Ovary (tissue), 10 donors: ENCODE measurements at places on chromosomes 6 and 20.
A peak's percentile ranks its signal among the peaks of the same experiment; 100 is the strongest.

DNA sequence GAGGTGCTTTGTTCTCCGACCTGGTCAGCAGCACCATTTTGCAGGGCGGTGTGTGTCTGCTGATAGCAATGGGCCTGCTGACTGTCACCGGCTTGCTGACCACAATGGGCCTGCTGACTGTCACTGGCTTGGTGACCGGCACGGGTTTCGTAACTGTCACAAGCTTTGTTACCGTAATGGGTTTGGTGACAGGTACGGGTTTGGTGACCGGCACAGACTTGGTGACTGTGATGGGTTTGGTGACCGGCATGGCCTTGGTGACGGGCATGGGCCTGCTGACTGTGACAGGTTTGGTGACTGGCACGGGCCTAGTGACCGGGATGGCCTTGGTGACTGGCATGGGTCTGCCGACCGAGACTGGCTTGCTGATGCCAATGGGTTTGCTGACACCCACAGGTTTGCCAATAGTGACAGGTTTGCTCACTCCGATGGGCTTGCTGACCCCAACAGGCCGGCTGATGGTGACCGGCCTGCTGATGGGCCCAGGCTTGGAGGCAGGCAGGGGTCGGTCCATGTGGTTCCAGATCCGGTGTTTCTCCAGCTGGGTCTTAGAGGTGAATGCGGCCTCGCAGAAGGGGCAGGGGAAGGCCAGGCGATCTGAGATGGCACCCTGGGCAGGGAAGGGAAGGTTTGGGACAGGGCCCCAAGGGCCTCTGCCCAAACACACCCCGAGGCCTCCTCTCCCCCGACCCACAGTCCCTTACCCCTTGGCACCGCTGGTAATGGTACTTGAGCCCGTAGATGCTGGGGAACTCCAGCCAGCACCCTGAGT, 3.4 kb downstream of the ZNF512B start:
- peak; percentile 22 for DNase-seq

DNA sequence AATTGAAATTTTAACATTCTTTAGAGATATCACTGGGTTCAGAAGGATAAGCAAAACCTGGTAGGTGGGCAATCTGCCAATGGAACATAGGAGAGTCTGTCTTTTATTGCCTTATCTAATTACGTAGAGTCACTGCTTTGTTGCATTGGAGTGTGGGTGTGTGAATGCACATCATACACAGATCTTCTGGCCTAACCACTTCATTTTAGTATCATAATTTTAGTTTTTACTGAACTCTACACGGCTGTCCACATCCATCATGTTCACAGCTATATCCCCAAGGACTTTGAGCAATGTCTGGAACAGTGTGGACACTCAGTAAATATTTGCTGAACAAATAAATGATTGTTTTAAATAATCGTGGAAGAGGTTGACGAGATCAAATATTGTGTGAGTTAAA, 104.6 kb upstream of the AKIRIN2 start:
- no peak for DNase-seq

GRCh38 chr6:38512211-38512610, 127.5 kb downstream of the BTBD9 start:
- DNase-seq, result no peak

- no peak for DNase-seq
Measured at GRCh38 chr6:15327271-15327670, 81.4 kb downstream of the JARID2 start.

GRCh38 chr20:51036827-51037531, 14.1 kb upstream of the KCNG1 start:
- DNase-seq, result no peak

- DNase-seq, result no peak
Measured at GRCh38 chr6:71349395-71349794, 60.8 kb downstream of the OGFRL1 start.

- no peak for DNase-seq
Measured at GRCh38 chr20:40767615-40767924, 78.5 kb upstream of the MAFB start.

GRCh38 chr6:56890683-56891429, 64.1 kb upstream of the BEND6 start:
- no peak for DNase-seq

DNA sequence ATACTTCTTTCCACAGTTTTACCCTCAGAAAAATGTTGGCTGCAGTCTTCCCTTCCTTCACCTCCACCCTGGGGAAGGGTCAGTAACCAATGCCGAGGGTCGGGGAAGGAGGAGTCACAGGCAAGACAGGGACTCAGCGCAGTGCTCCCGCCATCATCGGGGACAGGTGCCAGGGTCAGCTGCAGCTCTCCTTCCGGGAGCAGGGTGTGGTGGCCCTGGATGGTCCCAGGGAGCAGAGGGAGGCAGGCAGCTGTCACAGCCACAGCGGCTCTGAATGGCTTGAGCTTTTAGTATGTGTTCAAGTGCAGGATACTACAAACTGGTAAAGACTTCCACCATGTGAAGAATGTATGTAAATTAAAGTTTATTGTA, 26.0 kb upstream of the PI16 start:
- DNase-seq, result peak; percentile 37

GRCh38 chr6:16700202-16700915, 60.9 kb downstream of the ATXN1 start:
- no peak for DNase-seq

DNA sequence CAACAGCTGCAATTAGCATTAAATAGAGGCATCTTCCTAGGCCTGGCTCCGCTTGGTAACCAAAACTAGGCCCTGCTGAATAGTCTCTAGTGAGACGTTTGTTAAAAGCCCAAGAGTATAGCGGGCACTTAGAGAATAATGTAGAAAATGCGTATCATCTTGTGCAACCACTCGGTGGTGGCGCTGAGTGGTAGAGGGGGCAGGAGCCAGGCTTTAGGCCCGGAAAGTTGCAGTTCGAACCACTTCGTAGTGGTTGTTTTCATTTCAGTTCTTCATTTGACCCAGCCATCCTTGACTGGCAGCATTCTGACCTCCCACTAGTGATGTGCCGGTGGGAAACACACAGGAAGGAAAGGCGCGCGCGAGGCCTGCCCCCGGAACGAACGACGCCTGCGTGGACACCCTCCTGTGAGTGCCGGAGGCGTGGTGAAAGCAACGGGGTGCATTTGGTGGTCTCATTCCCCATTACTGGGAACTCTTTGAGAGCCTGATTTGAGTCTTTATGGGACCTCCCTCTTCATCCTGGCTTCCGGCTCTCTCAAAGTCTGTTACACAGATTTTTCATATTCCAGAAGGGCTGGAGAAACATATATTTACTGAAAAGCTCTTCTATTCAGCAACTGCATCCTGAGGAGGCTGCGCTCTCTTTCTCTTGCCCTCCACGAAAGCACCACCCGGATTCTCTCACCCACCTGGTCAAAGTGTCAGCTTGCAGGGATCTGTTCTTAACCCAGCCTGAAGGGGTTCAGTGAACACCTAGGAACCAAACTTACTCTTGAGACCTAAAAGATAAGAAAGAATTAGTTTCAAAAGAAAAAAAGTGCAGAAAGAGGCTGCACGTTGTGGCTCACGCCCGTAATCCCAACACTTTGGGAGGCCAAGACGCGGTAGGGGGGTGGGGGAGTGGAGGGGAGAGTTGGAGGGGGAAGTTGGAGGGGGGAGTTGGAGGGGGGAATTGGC, 18.2 kb downstream of the GPX5 start:
- DNase-seq, result peak; percentile 20

- DNase-seq, result no peak
Measured at GRCh38 chr6:166635013-166635970, 8.2 kb upstream of the RPS6KA2 start.
